A549 treated with DMSO at 1 μM for 4 hours (cell line): ENCODE measurements at places on chromosomes 4 and X. TPM values are rescaled to one million over a fixed set of nuclear protein-coding genes. Genes with fewer than 3 reads are reported as not detected.

FAM241A gene
- total RNA-seq, result 0.94 to 1.2 TPM (median 1.0 TPM) in 5 replicates

DRD5 gene
- total RNA-seq, result not detected in 5 replicates

MRFAP1L1 gene
- total RNA-seq, result 30.2 to 35.8 TPM (median 34.3 TPM) in 5 replicates

EDA gene
- total RNA-seq, result 0.69 to 0.78 TPM (median 0.75 TPM) in 5 replicates

UGT2A2 gene
- total RNA-seq, result not detected in 5 replicates

L1CAM gene
- total RNA-seq, result 21.2 to 25.8 TPM (median 21.8 TPM) in 5 replicates

FGF5 gene
- total RNA-seq, result 0.20 to 1.0 TPM (median 0.61 TPM) in 5 replicates

POU4F2 gene
- total RNA-seq, result not detected in 5 replicates

CD99 gene
- 232 to 256 TPM (median 243 TPM) in 5 replicates for total RNA-seq

ARSJ gene
- total RNA-seq, result 4.8 to 6.3 TPM (median 5.5 TPM) in 5 replicates

ZNF185 gene
- 6.3 to 8.1 TPM (median 7.4 TPM) in 5 replicates for total RNA-seq

ZFP92 gene
- total RNA-seq, result 0.39 to 0.69 TPM (median 0.56 TPM) in 5 replicates

SYN1 gene
- 0.17 to 0.66 TPM (median 0.31 TPM) in 5 replicates for total RNA-seq

EFNB1 gene
- 7.2 to 10.6 TPM (median 8.5 TPM) in 5 replicates for total RNA-seq

ZCCHC4 gene
- 4.4 to 5.4 TPM (median 4.9 TPM) in 5 replicates for total RNA-seq

STAP1 gene
- total RNA-seq, result not detected in 5 replicates

SSX2B gene
- not detected in 5 replicates for total RNA-seq

SPARCL1 gene
- total RNA-seq, result not detected in 5 replicates

RAB40AL gene
- 0.13 to 0.21 TPM (median 0.15 TPM) in 3 of 5 replicates, not detected in the others for total RNA-seq

IL2RG gene
- 0.14 to 0.54 TPM (median 0.23 TPM) in 4 of 5 replicates, not detected in the other for total RNA-seq

CXCL11 gene
- total RNA-seq, result 0.10 to 0.30 TPM (median 0.21 TPM) in 4 of 5 replicates, not detected in the other

SPANXN4 gene
- total RNA-seq, result not detected in 5 replicates

NCAPG gene
- total RNA-seq, result 20.4 to 32.9 TPM (median 29.1 TPM) in 5 replicates

MTNR1A gene
- 0.22 to 0.52 TPM (median 0.40 TPM) in 4 of 5 replicates, not detected in the other for total RNA-seq

XG gene
- total RNA-seq, result 0.04 TPM in 1 of 5 replicates, not detected in the others

AKAP17A gene
- 25.4 to 38.6 TPM (median 37.1 TPM) in 5 replicates for total RNA-seq
